ENCODE measurements at places on chromosomes 3 and 15. TPM values are rescaled to one million over a fixed set of nuclear protein-coding genes. Genes with fewer than 3 reads are reported as not detected.

GRCh38 chr3:17931131-17931530, 188.7 kb upstream of the TBC1D5 start:
- no peak for DNase-seq

- no peak for DNase-seq
Measured at GRCh38 chr15:51266656-51267050, 71.7 kb downstream of the CYP19A1 start.

DNA sequence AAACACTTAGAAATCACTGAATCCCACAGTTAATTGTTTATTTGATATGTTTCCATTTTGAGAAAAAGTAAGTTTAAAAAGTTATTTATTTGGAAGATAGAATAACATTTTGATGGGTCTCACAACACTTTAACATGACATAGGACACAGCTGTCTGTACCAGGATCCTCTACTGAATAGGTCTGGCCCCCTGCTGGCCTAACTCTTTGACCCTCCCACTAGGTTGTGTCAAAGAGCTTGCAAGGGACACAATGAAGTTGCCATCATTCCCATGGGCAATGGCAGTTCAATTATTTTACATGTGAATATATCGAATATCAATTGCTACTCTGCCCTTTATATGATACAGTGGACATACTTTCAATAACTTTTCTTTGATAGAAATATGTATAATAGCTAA, 138.9 kb downstream of the EPHA3 start:
- DNase-seq: no peak

- no peak for DNase-seq
Measured at GRCh38 chr3:157999246-157999645, 107.0 kb downstream of the SHOX2 start.

Gene DNAJC13
- total RNA-seq: 39.5 TPM

DNA sequence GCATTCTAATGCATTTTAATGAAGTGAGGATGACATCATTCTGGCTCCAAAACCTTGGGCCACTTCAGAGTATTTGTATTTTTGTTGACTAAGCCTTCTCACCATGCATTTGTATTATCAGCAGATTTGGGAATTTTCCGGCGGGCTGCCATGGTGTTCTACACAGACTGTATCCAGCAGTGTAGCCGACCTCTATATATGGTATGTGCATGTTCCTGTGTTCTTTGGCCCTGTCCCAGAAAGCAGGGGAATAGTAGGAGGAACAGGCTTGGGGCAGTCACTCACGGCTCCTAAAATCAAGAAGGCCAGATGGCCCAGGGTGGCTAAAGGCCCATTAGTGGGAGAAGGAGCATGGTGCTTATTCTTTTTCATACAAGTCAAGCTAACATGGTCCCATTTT, 80.5 kb downstream of the USF3 start:
- DNase-seq: no peak

- no peak for DNase-seq
Measured at GRCh38 chr3:167882057-167882667, 146.6 kb downstream of the SERPINI1 start.

Gene VGLL3
- not detected for total RNA-seq

Gene TPRG1
- total RNA-seq: 25.3 TPM

Gene ISLR2
- total RNA-seq: 0.62 TPM

DNA sequence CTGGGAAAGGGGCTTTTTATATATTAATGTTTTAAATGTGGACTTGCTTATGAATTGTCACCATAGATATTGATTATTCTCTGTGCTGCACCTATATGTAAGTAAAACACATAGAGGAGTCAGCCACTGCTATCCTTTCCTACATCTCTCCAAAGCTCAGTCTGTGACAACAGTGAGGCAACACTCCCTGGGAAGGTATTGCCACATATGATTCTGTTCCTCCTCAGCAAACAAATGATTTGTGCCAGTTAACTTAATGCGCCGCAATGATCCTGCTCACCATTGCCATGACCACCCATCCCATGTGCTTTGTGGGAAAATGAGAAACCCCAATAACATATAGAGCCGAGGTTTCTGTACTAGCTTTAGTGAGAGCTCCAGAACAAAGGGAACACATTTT, 75.1 kb upstream of the FBN1 start:
- no peak for DNase-seq

Gene ADIPOQ
- not detected for total RNA-seq

GRCh38 chr3:193885832-193886231, 250.1 kb upstream of the HES1 start:
- DNase-seq: no peak

Gene FSIP1
- total RNA-seq: 0.58 TPM

DNA sequence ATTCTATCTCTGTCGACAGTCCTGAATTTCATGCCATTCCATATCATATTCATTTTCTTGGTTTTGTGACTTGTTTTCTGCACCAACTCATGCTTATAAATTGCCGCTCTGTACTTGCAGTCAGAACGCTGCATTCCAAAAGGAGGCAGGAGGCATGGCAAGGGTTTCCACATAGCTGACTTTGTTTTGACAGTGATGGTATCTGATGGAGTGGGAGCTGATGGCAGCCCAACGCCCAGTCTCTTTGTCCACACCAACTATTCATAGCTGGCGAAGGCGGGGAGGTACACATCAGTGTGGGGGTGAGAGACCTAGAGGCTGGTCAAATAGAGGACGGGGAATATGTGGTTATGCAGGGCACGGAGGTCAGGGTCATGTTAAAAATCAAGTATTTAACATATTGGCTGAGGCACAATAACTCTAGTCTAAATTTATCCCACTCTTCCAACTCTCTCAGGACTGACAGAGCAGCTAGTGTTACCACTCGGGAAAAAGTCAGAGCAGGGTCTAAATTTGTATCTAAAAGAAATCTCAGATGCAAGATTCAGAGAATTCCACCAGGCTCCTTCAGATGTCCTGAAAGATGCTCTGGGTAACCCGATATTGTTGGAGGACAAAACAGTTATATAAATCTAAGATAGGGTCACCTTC, 67.8 kb upstream of the ATP13A3 start:
- DNase-seq: no peak

DNA sequence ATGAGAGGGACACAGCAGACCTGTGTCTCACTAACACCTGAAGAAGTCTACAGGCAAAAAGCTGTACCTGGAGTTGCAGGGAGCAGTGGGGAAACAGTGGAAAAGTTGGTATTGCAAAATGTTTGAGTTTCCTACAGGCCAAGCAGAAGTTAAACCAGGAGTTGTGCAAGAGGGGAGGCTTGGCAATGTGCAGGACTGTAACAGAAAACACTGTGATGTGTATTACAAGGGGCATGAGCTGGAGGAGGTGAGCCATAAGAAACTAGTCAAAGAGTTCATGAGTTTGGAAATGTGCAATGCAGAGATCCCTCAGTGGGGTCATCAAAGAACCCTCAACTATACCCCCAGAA, 47.1 kb upstream of the SERPINI2 start:
- no peak for DNase-seq

Gene PLIN1
- total RNA-seq: 1.3 TPM

Gene ALG1L2
- not detected for total RNA-seq

Gene IGDCC3
- not detected for total RNA-seq

DNA sequence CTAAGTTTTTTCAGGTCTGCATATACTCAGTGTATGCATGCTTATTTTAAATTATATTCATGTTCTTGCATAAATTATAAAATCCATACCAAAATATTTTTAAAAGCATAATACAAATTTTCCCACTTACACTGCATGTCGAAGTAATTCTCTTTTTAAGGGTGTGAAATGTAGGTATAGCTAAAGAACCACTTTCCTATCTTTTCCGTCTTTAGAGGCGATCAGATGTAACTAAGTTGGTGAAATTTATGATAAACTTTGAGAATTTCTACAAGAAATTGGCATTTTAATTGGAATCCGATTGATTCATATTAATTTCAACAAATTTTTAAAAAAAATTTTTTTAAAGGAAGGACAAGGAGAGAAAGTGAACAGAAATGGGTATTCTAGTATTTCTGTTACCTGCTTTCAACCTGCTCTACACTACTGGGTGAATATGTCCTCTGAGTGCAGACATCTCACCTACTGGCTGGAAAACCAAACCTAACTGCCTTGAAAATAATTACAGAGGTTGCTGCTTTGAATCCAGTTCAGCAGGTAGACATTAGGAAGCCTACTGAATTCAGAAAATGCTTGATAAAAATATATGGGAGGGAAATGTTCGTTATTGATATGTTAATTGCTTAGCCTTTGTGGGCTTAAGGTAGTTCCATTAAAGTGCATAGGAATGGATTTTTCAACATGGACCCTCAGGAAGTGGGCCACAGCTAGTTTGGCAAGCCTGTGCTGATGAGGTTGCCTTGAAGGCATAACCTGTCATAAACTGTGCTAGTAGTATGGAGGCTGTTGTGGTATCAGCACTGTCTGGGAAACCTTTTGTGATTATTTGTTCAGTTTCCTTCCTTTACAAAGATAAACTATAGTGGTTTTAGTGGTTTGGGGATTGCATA, 5.1 kb downstream of the TRIM71 start:
- DNase-seq: no peak

Gene EPB42
- total RNA-seq: not detected

Gene SAMMSON
- total RNA-seq: not detected

- DNase-seq: no peak
Measured at GRCh38 chr3:131540143-131540542, 37.4 kb upstream of the MRPL3 start.

GRCh38 chr3:102745881-102746280, 311.1 kb downstream of the ZPLD1 start:
- no peak for DNase-seq

- DNase-seq: no peak
Measured at GRCh38 chr3:42045708-42046243, 45.4 kb upstream of the TRAK1 start.

- DNase-seq: no peak
Measured at GRCh38 chr15:89244574-89244903, 760 bp downstream of the FANCI start.
